ENCODE measurements at places on chromosomes 13 and 19.

DNA sequence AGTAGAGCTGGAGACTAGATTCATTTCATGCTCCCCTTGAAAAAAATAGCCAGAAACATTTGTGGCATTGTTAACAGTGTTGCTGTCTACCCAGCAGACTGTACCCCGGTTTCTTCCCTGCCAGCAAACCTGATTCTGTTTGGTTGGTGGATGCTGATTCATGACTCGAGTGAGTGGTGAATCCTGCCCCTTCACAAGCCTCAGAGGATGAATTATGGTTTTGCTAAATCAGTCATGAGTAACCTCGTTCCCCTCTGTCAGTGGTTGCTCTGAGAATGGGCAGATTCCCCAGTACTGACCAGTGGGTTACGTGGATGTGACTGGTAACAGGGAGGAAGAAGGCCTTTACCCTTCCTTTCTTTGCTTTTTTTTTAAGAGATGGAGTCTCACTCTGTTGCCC is 10.1 kb downstream of the NLRP12 start:
- no peak for DNase-seq

DNA sequence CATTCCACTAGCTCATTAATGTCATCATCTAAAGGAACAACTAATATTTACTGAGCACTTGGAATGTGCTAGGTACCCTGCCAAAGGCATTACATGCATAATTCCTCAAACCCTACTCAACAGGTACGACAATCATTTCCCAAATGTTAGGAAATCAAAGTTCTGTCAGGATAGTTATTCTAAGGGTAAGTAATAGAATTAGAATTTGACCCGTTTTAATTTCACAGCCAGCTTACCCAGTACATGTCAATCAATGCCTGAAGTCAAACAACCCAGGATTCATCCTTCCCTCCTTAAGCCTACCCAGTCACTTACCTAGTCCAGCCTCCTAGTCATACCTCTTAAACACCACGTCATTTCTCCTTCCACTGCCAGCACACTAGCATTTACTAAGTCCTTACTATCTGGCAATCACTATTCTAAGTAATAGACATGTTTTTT is 2.4 kb downstream of the LNX2 start:
- DNase-seq: no peak

GRCh38 chr19:11261431-11261970 is 823 bp downstream of the DOCK6 start:
- DNase-seq: no peak

GRCh38 chr19:21677696-21678418 is 89.5 kb downstream of the ZNF100 start:
- no peak for DNase-seq

- DNase-seq: no peak
Observed at GRCh38 chr13:69567514-69567913, 540.1 kb upstream of the ATXN8OS start.

DNA sequence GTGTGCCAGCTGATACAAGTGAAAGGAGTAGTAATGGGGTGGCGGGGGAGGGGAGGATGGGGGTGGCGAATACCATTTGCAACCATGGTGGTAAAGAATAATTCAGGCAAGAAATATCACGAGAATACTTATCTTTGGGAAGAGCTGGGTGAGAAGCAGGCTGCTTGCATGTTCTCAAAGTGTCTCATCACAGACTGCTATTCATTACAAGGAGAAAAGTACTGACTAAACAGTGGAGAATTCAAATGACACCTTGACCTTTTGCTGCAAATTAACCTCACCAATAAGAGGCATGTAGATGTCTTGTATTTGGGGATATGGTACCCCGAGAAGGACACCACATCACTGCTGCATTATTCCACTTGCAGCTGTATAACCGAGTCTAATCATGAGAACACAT is 585.7 kb upstream of the GPC6 start:
- no peak for DNase-seq

GRCh38 chr13:37403776-37404527 is 194.6 kb downstream of the POSTN start:
- no peak for DNase-seq

DNA sequence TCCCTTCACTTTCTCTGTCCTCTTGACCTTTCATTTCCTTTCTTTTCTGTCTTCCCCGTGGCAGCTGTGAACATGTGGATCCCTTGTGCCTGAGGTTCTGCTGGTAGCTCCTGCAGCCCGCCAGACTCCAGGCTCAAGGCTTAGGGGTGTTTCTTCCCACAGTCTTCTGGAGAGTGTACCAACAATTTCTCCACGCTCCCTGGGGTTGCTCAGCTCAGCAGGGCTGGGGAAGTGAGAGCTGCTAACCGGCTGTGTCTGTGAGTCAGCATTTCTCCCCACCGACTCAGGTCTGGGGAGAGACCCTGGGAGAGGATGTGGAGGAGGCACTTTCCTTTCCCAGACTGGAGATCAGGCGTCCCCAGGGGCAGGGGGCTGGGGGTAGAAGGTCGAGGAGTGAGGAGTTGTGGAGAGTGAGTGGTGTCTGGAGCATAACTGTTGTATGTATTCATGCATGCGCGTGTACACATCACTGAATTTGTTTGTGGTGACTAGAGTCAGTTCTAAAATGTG is 193.6 kb downstream of the KCNRG start:
- peak; percentile 54 for DNase-seq

DNA sequence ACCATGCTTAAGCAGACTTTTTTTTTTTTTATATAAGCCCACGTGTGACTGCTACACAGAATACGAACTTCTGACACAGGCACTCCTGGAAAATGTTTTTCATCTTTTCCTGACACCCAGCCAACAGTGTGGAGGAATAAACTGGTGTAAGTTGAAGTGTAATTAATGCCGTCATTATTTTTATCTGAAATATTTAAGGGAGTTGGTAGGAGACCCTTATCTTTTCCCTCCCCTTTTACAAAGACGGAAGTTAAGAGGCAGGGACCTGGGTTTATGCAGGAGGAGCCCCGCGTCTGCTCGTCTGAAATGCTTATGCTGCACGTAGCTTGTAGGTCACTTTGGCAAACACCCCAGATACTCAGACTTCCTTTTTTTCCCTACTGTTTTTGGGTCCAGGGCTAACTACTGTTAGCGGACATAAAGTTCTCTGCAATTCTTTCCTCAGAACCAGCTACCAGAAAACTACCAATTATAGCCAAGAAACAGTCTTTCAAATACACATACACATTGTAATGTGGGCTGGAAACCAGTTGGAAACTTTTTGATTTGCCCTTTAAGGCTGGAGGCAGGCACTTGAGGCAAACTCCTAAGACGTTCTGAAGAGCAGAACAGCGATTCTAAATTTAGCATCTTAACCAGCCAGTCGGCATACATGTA is 50.8 kb downstream of the EFNB2 start:
- no peak for DNase-seq

- DNase-seq: no peak
Observed at GRCh38 chr19:34979819-34980640, 16.0 kb upstream of the ZNF792 start.

DNA sequence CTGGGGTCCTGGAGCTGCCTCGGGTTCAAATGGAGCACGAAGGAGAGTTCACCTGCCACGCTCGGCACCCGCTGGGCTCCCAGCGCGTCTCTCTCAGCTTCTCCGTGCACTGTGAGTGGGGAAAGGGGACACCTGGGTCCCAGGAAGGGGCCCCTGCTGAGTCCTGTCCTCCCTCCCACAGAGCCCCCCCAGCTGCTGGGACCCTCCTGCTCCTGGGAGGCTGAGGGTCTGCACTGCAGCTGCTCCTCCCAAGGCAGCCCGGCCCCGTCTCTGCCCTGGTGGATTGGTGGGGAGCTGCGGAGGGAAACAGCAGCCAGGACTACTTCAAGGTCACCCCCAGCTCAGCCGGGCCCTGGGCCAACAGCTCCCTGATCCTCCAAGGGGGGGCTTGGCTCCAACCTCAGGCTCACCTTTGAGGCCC is 11.0 kb upstream of the SIGLEC11 start:
- DNase-seq: no peak

DNA sequence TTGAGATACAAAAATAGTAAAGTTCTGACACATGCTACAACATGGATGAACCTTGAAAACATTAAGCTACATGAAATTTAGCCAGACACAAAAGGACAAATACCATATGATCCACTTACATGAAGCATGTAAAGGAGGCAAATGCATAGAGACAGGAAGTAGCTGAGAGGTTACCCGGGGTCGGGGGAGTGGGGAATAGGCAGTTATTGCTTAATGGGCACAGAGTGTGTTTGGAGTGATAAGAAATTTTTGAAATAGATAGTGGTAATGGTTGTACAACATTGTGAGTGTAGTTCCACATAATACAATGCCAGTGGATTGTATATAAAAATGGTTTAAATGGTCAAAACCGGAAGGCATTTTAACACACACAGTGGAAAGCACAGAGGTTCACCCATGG is 4.3 kb downstream of the N4BP2L1 start:
- DNase-seq: no peak

DNA sequence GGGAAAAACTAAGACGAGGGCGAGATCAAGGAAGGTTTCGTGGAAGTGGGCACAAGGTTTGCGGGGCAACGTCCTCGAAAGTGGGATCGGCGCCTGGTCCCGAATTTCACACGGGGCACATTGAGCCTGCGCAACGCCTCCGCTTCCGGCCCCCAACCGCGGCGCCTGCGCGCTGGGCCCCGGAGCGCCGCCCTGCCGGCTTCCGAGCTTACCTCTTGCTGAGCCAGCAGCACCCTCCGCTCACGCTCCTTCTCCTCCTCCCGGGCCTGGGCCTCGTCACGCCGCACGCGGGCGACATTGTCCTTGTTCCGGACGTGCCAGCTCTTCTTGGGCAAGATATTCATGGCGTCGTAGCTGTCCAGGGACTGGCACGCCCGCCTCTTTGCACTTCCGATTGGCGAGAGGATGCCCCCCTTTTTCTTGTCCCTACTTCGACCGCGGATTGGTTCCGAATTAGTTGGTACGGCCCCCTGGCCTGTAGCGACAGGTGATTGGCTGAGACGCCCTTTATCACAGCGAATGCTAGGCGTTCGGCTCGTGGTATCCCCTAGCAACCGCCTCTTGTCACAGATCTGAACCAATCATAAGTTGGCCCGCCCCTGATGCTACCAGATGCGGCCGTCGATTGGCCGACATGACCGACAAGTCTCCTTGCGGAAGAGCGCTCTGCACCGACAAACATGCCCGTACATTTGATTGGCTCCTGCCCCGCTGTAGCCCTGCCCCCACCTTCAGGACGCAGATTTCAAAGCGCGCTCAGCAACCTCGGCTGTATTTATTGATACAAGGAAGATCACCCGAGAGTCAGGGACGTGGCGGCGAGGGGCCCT is at the start of gene LENG1:
Gene LENG1, minus strand, starts transcription at position 370 of the 830 bp plus-strand sequence. Its CDS starts 26 bp downstream, at position 344.
- DNase-seq: peak; percentile 100

DNA sequence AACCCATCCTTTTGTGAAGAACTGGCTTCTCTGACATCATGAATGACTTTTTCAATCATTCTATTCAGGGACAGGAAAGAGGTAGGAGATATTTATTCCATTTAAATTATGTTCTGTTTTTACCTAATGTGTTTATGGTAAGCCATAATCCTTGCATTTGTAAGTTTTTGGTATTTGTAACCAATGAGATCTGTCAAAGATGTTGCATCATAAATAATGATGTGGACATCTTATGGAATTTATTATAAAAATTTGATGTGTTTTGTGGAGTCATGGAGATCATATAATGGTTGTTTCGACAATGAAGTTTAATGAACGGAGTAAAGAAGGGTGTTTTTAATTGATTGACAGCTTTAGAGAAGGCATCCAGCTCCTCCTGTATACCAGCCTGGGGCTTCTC is 67.6 kb downstream of the LMO7 start:
- DNase-seq: no peak

DNA sequence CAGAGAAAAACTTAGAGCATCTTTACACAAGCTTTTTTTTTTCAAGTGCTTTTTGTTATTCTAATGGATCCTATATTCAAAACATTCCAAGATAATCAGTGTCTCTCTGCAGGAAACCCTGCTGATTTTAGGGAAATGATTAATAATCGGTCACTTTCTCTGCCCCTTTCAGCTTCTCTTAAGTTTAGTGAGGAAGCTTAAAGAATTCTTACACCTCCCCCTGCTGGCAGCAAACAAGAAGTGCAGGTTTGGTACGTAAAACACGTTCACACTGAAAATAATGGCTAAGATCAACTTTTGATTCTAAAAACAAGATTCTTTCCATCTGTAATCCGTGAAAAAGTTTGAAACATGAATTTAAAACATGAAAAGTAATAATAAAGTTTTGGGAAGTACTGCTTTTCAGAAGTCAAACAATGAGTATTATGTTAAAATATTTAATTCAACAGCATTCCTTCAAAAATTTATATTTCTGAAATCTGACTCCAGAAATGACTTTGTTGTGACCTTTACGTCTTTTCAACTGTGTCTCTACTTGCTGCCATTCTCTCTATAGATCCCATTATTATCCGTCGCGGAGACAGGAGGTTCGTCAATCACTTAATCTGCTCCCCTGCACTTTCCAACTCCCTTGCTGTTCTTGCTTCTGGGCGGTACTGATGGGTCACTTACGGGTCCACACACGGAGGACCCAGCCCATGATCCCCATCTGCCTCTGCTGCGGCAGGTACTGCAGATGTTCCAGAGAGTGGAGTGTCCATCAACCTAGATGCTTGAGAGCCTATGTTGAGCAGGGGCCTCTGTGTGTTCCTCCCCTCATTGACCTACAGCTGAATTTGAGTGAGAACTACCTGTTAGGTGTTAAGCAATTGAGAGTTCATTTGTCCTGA is 203.1 kb upstream of the EDNRB start:
- peak; percentile 25 for DNase-seq

GRCh38 chr19:16901491-16902175 is 12.8 kb downstream of the F2RL3 start:
- DNase-seq: no peak

DNA sequence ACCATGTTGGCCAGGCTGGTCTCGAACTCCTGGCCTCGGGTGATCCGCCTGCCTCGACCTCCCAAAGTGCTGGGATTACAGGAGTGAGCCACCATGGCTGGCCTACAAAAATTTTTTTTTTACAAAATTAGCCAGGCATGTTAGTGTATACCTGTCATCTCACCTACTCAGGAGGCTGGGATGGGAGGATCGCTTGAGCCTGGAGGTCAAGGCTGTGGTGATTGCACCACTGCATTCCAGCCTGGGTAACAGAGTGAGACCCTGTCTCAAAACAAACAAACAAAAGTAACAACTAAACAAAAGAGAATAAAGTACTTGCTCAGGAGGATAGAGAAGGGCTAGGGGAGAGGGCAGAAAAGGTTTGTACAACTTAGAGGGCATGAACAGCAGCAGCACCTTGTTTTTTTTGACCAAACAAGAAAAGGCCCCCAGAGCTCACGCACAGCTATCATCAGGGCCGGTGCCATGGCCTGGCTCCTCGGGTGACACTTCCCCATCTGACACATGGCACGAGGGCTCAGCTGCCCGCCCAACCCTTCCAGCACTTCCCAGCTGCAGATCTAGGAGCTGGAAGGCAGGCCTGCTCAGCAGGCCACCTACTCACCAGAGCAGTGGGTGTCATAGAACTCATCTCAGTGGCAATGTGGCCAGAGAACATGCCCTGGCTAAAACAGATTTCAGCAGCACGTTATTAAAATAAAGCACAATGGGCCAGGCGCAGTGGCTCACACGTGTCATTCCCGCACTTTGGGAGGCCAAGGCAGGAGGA is 8.6 kb upstream of the SLC7A9 start:
- no peak for DNase-seq

- no peak for DNase-seq
Observed at GRCh38 chr13:112686987-112687386, 2.9 kb upstream of the ATP11A start.
